ENCODE measurements at places on chromosomes 7 and 10. TPM values are rescaled to one million over a fixed set of nuclear protein-coding genes. Genes with fewer than 3 reads are reported as not detected.

- DNase-seq, result no peak
These were observed 45.4 kb downstream of the TMEM168 start for GRCh38 chr7:112744818-112745217.

GRCh38 chr10:121121462-121121861, 270.3 kb downstream of the WDR11 start:
- DNase-seq, result peak; percentile 60

- no peak for DNase-seq
These were observed 275.7 kb downstream of the CELF2 start for GRCh38 chr10:11293332-11293731.

GRCh38 chr7:29557954-29558353, 5.7 kb upstream of the PRR15 start:
- DNase-seq, result no peak

- DNase-seq, result no peak
These were observed 41.9 kb downstream of the MGAM2 start for GRCh38 chr7:142153400-142153799.

DNA sequence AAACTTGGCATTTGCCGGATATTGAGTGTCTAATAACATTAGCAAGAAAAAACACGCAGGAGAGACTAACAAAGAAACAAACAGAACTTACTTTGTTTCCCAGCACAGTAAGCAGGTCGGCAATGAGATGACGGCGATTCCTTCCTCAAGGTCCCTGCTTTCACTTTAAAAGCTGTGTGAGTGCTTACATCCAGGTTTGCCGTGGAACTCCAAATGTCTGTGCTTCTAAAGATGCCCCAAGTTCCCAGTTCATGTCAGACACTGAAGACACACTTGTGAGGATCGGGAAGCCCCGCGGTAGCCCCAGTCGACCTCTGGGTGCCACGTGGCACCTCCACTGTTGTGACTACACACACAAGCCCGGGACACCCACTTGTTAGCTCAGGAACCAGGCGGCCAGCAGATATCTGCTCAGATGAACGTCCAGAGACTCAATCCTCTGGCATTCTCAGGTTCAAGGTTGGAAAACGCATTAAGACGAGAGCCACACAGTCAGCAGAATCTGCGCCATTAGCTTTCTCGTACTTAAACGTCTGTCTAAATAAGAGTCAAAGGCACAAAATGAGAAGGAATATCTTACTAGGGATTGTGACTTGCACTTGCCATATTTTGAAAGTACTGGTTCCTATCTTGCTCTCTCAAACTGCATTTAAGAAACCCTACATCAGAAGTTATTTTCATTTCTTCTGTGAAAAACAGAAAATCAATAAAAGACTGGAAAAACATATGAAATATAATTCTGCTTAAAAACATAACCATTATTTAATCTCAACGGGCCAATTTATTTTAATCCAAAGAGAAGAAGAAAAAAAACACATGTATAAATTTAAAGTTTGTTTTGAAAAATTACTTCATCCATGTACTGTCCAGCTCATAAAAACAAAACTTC, 207.6 kb upstream of the KLF14 start:
- DNase-seq, result peak; percentile 10

DNA sequence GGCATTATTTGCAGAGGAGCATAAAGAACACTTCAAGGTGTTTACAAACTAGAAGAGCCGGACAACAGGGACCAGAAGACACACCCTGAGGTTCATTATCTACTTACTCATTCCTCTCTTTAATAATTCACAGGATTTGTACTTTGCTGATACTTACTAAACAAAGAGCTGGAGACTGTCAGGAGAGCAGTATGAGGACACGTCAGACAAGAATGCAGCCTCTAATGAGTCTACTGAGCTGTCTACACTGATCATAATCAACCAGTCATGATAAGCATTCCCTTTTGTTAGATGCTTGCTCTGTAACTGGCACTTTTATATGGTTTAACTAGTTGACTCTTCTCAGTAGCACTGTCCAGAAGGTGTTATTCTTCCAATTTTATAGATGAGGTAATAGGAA, 243.3 kb upstream of the CDC14C start:
- DNase-seq, result no peak

GRCh38 chr10:4051641-4052151, 266.7 kb upstream of the KLF6 start:
- no peak for DNase-seq

- peak; percentile 16 for DNase-seq
These were observed 59.2 kb upstream of the ADCY1 start for GRCh38 chr7:45514944-45515343.

DNA sequence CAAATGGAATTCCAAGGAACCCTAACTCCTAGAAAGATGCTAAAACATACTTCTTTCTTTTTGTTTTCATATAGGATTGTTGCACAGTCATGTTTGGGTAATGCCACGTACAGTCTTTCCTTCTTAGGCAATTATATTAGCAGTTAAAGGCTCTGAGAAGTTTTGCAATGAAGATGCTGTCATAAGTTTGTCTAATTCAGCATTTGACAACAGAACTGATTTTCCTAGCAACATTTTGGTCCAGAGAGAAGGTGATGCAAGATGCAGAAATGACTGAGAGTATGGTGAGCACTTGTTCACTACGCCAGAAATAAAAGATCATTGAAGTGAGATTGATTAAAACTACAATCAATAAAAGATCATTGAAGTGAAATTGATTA, 184.0 kb upstream of the PLXNA4 start:
- DNase-seq, result no peak

DNA sequence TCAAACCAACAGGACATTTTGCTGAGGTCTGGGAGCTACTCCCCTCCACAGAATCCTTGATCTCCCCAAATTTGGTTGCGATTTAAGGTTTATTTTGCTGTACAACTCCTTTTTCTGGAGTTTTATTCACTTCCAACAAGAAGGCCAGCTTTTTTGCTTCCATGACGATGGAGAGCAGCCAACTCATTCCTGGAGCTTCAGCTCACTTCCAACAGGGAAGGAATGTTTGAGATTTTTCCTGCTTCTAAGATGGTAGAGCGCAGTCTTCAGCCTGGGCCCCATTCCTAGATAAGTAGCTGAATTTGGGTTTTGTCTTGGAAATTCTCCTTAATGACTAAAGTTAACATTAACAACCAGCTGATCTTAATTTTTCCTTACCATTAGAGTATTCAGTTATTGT, 30.9 kb upstream of the CREB3L2 start:
- no peak for DNase-seq

DNA sequence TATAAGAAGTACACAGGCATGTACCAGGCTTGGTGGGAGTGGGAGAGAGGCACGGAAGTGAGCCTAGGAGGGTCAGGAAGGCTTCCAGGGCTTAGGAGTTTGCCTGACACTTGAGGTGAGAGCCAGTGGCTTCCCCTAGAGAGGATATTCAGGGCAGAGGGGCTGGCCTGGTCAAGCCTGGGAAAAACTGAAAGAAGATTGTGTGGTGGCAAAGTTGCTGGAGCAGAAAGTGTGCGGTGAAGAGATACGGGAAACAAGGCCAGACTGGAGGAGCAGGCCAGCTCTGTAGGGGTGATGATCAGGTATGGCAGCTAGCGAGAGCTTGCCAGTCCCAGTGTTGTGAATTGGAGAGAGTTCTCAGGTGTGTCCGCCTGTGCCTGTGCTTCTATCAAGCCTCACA, 129.9 kb downstream of the CCNY start:
- no peak for DNase-seq

The SMO gene
- 37.1 TPM for total RNA-seq

Measured in tongue (tissue), 3 donors.